Esophagus squamous epithelium (tissue), 5 donors: ENCODE measurements at places on chromosomes 7 and 10.

- no peak for DNase-seq
Observed at GRCh38 chr7:148964483-148965267, 63.6 kb downstream of the PDIA4 start.

DNA sequence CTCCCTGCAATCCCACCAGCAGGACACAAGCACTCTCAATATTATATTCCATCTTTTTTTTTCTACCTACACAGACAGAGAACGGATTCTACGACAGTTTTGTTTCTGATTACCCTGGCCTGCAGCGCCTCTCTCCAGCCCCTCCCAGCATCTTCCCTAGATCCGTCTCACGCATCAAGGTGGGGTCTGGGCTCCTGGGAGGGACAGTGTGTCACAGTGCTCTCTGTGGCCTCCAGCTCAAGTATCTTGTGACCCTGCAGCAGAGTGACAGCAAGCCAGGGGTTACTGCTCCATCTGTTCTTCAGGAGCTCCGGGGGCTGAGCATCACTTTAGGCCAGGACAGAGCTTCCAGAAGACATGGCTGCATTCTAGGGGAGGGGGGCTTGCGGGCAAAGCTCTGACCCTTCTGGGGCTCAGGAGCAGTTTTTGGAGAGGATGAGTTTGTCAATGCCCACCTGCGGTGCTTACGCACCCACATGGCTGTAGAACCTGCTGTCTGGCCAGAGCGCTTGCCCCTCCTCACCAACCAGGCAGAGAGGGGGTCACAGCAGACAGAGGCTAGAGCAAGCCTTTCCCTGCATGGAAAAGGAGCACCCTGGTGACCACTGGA is 22.6 kb downstream of the MYO1G start:
- DNase-seq, result no peak

- DNase-seq, result no peak
Observed at GRCh38 chr10:52465202-52465601, 151.1 kb downstream of the DKK1 start.

DNA sequence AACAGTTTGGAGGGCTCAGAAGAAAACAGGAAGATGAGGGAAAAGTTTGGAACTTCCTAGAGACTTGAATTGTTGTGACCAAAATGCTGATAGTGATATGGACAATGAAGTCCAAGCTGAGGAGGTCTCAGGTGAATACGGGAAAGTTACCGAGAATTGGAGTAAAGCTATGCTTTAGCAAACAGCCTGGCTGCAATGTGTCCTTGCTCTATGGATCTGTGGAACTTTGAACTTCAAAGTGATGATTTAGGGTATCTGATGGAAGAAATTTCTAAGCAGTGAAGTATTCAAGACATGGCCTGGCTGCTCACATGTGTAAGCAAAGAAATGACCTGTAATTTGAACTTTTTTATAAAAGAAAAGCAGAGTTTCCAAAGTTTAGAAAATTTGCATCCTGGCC is 240.2 kb upstream of the KLF14 start:
- no peak for DNase-seq

DNA sequence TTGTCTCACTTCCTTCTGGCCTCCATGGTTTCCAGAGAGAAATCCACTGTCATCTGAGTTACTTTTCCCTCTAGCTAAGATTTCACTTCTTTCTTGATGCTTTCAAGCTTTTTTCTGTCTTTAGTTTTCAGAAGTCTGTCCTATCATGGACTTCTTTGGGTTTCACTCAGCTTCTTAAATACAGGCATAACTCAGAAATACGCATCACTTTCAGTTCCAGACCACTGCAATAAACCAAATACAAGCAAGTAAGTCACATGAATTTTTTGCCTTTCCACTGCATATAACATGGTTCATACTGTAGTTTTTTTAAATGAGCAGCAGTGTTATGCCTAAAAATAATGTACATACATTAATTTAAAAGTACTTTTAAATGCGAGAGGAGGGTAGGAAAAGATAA is 48.7 kb downstream of the STK17A start:
- DNase-seq, result no peak

DNA sequence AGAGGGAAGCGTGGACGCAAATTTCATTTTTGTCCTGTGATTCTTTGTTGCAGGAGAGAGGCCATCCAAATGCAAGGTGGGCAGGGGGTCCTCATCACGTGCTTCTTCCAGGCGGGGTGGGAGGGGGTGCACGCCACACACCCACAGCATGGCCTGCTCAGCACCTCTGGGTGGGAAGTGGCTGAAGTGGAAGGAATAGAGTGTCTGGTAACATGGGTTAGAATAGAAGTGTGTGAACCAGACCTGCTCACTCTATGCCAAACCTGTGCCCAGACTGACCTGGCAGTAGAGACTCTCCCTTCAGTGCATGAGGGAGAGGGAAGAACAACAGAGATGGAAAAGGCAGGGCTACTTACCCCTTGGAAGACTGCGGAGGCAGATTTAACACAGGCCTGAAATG is 21.7 kb downstream of the ZNF503 start:
- no peak for DNase-seq

GRCh38 chr10:70191972-70192305 is 21.6 kb upstream of the SAR1A start:
- DNase-seq, result no peak

- no peak for DNase-seq
Observed at GRCh38 chr7:135690566-135690965, 28.3 kb downstream of the STMP1 start.

- no peak for DNase-seq
Observed at GRCh38 chr10:67667035-67667425, 29.0 kb downstream of the CTNNA3 start.

GRCh38 chr10:131944976-131945695 is 36.6 kb downstream of the BNIP3 start:
- no peak for DNase-seq
